ENCODE measurements at places on chromosomes 16 and 17.

- peak; percentile 67 for DNase-seq
Observed at GRCh38 chr17:7579001-7579833, at the start of gene CD68. CD68 (plus strand) TSS chr17:7579638; CDS start chr17:7579678, 40 bp downstream.

DNA sequence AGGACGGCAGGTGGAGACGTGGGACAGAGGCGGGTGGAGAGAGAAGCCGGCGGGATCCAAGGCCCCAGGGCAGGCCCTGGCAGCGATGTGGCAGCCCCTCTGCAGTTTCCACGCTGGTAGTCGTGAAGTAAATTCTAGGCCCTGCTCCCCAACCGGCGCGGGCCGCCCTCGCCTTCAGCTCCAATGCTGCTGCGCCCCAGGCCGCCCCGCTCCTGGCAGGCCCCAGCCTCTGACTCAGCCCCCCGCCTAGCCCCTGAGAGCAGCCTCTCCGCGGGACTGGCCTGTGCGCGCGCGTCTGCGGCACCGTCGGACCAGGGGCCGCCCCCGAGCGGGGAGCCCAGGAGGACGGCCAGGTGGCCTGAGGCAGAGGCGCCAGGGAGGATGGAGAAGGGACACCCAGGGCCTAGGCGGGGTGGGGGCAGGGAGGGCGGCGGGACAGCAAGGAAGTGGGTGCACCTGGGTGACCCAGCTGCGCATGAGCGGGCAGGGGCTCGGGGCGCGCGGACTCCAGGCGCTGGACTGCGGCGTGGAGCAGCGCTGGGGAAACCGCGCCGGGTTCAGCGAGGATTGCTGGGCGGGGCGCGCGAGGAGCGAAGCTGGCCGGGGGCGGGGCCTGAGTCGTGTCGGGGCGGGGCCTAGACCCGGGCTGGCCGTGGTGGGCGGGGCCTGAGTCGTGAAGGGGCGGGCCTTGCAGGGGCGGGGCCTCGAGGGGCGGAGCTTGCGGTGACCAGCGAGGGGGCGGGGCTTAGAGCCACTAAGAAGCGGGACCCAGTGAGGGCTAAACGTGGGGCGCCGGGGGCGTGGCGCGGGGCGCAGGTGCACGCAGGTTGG is 29.6 kb downstream of the ZNF778 start:
- peak; percentile 96 for DNase-seq

DNA sequence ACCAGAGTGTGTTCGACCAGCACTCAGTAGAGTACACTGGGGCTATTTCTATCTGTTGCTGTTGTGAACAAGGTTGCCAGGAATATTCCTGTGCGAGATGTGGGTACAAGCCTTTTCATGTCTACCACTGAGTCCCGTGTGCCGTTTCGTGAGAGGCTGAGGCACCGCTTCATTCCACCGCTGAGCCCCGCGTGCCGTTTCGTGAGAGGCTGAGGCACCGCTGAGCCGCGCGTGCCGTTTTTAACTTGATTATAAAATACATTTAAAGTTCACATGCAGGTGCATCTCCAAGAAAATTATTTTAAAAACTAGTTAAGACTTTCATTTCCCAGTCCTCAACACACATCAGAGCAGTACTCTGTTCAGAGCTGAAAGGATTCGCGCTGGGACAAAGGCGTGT is 78.7 kb upstream of the ZNF750 start:
- DNase-seq = no peak

DNA sequence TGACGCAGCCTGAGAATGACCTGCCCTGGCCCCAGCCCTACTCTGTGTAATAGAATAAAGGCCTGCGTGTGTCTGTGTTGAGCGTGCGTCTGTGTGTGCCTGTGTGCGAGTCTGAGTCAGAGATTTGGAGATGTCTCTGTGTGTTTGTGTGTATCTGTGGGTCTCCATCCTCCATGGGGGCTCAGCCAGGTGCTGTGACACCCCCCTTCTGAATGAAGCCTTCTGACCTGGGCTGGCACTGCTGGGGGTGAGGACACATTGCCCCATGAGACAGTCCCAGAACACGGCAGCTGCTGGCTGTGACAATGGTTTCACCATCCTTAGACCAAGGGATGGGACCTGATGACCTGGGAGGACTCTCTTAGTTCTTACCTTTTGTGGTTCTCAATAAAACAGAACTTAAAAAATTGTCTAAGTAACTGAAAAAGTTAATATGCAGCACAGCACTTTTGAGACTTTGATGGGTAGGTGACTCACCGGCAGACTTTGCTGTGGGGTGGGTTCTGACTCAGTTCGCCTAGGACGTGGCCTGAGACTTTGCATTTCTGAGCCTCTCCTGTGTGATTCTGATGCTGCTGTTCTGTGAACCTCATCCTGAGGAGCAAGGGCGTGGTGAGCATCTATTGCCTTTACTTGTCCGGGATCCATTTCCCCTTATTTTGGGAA is 5.7 kb downstream of the LAT start:
- DNase-seq = peak; percentile 68

DNA sequence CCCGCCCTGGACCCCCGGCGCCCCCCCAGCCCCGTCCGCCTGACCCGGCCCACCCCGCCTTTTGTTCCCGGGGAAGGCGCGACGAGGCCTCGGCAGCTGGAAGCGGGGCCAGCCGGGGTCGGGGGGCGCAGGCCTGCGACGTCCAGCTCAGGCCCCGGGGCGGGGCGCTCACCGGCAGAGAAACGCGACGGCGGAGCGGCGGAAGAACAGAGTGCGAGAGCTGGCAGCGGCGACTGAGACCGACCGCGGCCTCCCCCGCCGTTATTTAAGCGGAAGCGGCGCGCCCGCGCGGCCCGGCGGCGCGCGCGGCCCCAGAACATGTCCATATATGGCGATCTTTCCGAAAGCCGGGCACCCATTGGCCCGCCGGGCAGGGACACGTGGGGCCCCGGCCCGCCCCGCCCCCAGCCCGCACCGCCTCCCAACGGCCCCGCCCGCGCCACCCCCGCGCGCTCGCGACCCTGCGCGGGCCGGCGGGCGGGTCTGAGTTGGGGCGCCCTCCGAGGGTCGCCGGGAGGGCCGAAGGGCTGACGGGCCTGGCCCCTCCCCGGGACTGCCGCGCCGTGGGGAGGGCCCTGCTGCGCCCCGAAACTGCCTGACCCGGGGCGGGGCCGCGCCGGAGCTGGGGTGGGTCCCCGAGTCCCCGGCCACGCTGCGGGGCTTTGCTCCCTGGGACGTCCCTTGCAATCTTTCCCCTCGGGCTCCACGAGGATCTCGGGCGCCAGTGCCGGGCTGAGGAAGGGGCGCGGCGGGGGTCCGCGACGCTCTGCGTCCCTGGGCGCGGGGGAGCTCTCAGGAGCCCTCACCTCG is at the start of gene ACTG1:
ACTG1 (minus strand) TSS at position 238 of the 810 bp plus-strand sequence. CDS start 445 bp downstream, outside the sequence.
- DNase-seq = peak; percentile 88

DNA sequence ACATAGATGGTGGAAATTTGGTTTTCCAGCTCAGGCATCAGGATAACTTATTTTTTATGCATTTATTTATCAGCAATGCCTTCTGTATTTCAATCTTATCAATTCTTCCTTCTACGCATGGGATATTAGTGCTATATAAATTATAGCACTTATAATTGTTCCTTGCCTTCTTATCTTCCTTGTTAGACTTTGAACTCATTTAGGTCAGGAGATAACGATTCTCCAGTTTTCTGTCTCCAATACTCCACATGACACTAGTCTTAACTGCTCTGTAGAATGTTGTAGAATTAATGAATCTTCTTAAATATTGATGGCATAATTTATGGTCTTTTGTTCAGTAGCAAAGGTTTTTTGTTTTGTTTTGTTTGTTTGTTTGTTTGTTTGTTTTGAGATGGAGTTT is 10.7 kb upstream of the BCO1 start:
- DNase-seq = no peak

DNA sequence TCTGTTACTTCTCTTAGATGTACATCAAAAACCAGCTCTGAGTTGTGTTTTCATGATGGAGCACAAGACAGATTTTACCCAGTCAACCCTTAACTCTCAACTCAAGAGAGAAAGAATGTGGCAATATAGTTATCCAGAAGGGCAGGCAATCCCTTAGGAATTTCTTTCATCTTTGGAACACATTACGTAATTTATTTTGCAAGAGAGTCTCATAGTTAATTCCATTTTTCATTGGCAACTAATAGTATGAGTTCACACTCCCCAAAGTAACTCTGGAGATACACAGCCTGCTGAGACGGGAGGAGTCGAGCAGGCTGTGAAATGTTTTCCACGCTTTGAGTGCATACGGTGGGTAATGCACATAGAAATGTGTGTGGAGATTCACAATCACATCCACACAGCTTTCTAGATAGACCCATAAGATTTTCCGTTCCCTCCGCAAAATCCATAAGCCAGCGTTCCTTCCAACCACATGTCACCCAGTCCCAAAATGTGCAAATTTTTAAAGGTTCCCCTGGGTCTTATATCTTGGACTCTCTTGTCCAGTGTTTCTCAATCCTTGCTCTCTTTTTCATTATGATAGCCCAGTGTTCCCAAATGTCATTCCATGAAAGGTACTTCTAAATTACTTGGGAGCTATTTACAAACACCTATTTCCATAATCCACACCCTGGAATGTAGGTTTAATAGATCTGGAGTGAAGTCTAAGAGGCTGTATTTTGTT is 8.4 kb upstream of the CDRT4 start:
- DNase-seq = no peak

DNA sequence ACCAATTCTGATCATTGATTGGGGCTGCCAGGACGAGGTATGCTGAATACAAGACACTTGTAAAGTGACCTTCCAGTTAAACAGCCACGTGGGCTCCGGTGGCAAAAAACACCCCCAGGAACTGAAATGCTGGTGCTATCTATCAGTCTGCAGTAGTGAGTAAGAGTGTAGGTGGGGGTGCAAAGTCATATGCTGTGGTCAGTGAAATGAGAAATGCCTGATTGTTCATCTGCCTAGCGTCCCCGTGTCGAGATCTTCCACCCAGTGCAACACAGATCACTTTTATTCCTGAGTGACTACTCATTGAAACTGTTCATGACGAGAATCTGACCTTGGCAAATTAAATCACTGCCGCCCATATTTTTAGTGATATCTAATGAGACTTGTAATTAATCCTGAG is 806.5 kb upstream of the GOT2 start:
- DNase-seq = no peak

DNA sequence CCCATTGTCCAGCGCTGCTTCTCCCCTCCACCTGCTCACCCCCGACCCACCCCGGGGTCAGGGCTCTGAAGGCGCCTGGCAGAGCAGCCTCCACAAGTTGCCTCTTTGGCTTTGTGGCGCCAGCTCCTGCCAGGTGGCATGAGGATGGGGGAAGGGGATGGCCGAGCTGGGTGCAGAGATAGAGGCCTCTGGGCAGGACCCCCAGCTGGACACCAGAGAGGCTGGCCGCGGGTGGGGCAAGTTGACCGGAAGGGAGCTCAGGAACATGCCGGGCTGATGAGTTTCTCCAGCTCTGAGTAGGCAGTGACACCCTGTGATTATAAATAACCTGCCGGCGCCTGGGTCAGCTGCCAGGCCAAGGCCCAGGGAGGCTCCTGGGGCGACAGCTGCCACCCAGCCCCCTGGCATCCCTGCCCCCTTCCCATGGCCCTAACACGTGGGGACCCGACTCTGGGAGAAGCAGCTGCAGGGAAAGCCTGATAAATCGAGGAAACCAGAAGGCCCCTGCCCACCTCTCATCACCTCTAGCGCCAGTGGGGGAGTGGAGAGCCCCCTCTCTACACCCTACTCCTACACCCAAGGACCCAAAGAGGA is 729 bp downstream of the P2RX5 start:
- no peak for DNase-seq

DNA sequence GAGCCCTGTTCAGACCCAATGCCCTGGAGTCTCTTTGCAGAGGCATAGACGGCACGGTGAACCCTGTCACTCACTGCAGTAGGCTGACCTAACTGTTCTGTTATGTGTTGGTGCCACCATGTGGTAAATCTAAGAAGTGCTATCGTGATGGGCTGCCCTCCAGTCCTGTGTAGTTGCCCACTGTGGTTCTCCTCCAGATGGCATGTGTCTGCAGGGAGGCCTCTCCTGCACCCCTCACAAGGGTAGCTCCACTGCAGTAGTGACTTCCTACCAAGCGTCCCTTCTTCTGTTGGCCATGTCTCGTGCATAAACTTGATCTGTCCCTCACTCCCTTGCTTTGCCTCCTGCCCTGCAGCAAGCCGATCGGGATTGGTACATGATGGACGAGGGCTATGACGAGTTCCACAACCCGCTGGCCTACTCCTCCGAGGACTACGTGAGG is 5.8 kb downstream of the DHX38 start:
- peak; percentile 28 for DNase-seq

All from activated CD4-positive, alpha-beta T cell treated with anti-CD3 and anti-CD28 coated beads, Interleukin-2, amount 50 U/mL, for 4 hours (primary cell).